ENCODE measurements at places on chromosomes 6 and 20.

GRCh38 chr6:139625998-139626975, 251.8 kb upstream of the CITED2 start:
- no peak for DNase-seq

GRCh38 chr6:148082696-148083095, 259.9 kb upstream of the SASH1 start:
- no peak for DNase-seq

DNA sequence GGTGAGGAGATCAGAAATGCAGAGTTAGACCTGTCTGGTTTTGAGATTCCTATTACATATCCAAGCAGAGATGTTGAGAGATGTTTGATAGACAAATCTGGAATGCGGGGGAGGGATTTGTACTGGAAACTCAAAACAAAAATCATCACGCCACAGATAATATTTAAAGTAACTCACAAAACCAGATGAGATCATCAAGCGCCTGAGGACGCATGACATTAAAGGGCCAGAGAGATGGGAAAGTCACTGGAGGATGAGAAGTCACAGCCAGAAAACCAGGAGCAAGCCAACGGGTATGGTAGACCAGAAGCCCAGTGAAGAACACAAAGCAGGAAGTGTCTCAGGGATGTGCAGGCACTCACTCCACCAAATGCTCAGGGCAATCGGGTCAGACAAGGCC, 87.7 kb downstream of the DLL1 start:
- DNase-seq, result no peak

- DNase-seq, result no peak
These were observed 196.5 kb upstream of the IRAK1BP1 start for GRCh38 chr6:78670802-78671201.

GRCh38 chr6:114747995-114748625, 405.3 kb upstream of the HS3ST5 start:
- peak; percentile 77 for DNase-seq

GRCh38 chr20:40689943-40690835, 1.2 kb upstream of the MAFB start:
- DNase-seq, result peak; percentile 91

- no peak for DNase-seq
These were observed 261.5 kb upstream of the SOX4 start for GRCh38 chr6:21332077-21332476.

- no peak for DNase-seq
These were observed 6.6 kb downstream of the MMP24OS start for GRCh38 chr20:35271073-35271882.

GRCh38 chr6:113651920-113652319, 205.2 kb upstream of the MARCKS start:
- no peak for DNase-seq

DNA sequence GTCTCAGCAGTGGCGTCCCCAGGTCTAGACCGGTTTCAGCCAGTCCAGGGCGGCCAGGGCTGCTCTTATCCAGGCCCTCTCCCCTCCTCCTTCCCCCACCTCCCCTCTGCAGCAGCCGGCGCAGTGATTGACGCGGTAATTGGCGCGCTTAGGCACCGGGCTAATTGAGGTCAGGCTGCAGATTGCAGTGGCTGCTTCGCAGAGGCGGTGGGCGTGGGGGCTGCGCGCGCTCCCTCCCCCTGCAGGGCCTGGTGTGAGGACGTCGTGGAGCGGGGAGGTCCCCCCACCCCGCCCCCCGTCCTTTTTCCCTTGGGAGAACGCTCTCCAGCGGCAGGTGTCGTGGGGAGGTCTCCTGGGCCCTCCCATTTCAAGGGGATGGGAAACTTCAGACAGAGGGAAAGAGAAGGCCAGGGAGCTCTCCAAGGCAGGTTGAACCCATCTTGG, 70.4 kb upstream of the BLCAP start:
- DNase-seq, result no peak

DNA sequence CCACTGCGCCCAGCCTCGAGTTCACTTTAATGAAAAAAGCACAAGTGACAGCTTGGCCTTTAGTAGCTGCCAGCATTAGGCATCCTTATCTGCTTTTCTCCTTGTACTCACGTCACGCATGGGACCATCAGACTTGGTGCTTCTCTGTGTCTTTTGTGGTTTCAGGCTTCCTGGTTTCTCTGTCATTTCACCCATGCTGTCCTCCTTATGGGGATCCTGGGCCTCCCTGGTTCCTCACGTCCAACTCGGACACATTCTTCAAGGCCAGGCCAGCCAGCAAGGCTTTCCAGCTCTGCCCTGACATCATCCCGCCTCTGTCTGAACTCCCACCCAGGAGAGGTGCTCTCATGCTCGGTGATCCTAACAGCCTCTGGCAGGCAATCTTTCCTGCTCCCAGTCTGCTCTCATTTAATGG, 83.2 kb downstream of the TIAM2 start:
- no peak for DNase-seq

- DNase-seq, result no peak
These were observed 120.8 kb downstream of the AGPAT4 start for GRCh38 chr6:161152907-161153662.

- no peak for DNase-seq
These were observed 24.1 kb downstream of the ZHX3 start for GRCh38 chr20:41293269-41294037.

DNA sequence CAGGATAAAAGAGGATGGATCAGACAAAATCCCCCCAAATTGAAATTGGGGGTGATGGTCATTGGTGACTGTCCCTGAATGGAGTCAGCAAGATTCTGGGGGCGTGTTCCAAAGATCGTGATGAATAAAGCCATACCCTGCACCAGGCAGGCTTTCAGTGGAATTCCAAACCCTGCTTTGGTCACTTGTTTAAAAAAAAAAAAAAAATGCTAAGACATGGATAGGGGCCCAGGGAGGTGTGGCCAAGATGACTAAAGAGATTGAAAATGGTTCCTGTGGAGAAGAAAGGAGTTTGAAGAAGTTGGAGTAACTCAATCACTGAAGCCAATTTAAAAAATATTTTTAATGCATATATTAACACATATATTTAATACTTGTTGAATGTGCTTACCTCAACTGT, 161.4 kb upstream of the KCNG1 start:
- peak; percentile 55 for DNase-seq

GRCh38 chr20:17541996-17542395, 10.8 kb upstream of the BFSP1 start:
- peak; percentile 77 for DNase-seq

GRCh38 chr6:118999494-119000040, 64.6 kb upstream of the MCM9 start:
- DNase-seq, result no peak

GRCh38 chr6:106790935-106791334, 161.6 kb downstream of the QRSL1 start:
- no peak for DNase-seq

DNA sequence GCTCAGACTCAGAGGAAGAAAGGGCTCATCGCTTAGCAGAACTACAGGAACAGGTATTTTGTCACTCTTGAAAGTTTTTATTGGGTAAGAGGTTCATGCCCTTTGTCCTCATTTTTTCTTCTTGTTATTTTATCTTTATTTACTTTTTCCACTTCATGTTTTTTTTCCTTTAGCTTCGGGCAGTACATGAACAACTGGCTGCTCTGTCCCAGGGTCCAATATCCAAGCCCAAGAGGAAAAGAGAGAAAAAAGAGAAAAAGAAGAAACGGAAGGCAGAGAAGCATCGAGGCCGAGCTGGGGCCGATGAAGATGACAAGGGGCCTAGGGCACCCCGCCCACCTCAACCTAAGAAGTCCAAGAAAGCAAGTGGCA, 9.5 kb downstream of the BRD2 start:
- DNase-seq, result no peak

DNA sequence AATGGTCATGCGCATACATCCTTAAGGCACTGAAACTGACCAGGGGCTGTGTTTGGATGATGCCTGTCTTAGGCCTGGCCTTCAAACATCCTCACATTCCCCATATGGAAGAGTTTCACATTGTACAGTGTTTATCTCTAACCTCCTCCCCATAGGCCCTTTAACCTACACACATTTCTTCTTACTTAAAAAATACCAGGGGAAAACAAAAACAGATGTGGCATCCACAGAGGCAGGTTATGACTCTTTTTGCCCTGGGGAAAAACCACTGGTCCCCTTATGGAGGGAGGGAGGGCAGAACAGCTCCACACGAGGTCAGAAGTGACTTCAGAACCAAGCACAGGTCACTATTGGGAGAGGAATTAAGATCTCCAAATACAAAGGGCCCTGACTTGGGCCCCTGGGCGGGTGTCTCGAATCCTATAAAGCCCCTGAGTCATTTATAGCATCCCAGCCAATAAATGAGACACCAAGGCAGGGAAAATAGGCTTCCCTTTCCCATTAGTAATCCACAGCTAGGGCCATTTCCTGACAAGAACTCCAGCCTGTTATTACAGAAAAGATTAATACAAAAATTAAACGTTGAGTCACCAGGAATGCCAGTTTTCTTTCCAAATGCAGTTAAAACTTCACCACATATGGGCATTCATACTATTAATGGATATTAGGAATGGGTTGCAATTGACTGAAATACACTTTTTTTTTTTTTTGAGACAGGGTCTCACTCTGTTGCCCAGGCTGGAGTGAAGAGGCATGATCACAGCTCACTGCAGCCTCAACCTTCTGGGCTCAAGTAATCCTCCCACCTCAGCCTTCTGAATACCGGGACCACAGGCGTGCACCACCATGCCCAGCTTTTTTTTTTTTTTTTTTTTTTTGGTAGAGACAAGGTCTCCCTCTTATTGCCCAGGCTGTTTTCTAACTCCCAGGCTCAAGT, 107.2 kb downstream of the ATP9A start:
- DNase-seq, result peak; percentile 88

DNA sequence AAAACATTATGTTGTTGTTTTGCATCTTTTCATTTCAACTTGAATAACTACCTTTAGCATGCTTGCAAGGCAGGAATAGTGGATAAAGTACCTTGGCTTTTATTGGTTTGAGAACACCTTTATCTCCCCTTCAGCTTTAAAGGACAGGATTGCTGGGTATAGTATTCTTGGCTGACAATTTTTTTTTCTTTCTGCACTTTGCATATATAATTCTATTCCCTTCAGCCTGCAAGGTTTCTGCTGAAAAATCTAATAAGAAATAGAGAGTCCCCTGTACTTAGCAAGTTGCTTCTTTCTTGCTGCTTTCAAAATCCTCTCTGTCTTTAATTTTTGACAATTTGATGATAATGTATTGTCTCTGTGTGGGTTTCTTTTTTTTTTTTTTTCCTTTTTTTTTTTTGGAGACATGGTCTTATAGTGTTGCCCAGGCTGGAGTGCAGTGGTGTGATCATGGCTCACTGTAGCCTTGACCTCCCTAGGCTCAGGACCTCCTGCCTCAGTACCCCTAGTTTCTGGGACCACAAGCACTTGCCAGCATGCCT, 47.1 kb downstream of the SMAP1 start:
- DNase-seq, result no peak

DNA sequence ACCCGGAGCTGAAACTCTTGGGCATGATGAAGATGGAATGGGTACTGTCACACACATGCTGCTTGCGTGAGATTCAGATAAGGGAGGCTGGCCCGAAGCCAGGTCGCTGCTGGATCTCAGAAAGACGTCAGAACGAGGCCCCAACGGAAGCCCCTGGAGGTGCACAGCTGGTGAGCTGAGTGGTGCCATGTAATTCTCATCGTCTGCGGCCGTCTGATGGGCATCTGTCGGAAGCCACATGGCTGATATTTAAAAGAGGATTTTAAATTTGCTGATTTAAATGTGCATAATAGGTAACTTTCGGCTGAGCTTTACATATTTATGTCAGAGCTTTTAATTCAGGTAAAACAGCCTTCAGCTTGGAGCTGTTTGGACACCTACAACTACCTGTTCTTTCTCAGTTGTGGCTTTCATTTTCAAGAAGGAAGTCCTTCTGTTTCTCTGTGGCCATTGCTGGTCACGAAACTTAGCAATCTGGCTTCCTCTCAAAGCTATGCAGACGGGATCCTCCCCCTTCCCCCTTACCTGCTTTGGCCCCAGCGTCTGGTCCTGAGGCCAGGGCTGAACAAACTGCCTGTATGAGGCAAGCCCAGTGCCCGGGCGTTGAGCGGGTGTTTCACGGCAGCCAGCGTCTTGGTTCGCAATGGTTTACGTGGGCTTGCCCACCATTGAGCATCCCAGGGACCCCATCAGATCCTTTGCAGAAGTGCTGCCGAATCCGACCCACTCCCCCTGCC, 9.2 kb downstream of the SLCO4A1 start:
- DNase-seq, result no peak

- no peak for DNase-seq
These were observed 24.1 kb upstream of the MBOAT1 start for GRCh38 chr6:20236344-20236743.

DNA sequence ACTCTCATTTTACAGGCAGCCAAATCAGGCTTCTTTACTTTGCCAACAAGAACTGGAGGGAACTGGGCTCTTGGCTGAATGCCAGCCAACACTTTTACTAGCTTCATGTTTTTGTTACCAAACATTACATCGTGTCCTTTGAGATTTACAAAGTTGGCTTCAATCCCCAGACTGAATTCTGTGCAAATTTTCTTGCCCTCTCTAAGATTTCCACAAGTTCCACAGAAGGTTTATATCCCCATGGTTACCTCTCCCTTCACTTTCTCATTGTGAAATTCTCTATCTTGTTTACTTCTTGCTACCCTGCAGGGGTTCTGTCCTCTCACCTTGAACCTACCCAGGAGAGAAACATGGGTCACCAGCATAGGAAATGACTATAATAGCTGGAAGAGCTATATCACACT, 37.6 kb upstream of the PLCB1 start:
- peak; percentile 56 for DNase-seq

GRCh38 chr6:113529196-113529595, 327.9 kb upstream of the MARCKS start:
- peak; percentile 39 for DNase-seq

DNA sequence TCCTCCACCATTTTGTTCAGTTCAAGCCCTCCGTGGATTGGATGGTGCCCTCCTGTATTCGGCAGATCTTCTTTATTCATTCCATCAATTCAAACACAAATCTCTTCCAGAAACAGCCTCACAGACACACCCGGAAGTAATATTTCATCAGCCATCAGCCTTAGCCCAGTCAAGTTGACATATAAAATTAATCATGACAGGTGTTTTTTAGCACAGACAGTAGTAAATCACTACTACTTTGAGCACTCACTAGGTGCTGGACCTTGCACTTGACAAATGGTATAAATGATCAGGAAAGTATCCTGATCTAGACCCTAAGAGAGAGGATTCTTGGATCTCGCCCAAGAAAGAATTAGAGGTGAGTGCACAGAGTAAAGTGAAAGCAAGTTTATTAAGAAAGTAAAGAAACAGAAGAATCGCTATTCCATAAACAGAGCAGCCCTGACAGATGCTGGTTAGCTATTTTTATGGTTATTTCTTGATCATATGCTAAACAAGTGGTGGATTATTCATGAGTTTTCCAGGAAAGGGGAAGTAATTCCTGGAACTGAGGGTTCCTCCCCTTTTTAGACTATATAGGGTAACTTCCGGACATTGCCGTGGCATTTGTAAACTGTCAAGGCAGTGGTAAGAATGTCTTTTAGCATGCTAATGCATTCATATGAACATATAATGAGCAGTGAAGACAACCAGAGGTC, 194.6 kb upstream of the LAMP5 start:
- no peak for DNase-seq

Data from astrocyte of the spinal cord (primary cell).